ENCODE measurements at places on chromosomes 4 and X.

DNA sequence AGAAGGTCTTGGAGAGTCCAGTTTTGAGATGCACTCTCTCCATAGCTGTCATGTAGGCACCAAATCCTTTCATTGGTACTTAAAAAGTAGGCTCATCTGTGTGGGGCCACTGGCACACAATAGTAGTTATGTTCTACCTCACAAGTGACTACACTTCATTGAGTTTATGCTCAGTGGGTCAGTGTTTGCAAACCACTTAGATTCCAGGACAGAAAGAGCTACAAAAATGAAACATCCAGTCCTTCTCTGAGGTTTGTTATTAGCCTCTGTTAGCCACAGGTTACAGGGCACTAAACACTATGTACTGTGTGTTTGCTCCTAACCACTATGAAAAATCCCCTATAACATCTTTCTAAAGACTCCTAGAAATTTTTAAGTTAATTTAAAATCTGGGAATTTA, 13.8 kb downstream of the RAB28 start:
- DNase-seq = no peak

DNA sequence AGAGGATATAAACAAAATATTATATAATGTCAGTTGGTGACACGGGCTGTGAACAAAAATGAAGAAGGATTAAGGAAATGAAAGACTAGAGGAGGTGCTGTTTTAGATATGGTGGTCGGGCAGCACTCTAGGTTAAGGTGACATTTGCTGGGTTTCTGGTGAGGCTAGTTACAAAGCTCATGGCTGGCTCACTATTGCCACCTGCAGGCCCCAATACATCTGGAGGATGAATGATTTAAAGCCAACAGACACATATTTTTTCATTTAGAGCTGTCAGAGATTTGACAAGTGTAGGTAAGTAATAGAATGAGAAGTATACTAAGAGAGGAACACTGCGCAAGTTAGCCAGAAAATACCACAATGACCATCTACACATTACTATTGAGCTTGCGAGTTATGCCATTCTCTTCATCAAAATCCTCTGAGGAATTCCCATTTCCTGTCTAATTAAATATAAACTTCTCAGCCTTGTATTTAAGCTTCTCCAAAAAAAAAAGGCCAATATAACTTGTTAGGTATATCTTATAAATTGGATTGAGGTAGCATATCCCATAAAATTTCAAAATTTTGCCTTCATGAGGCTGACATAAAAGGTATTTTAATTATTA, 6.4 kb upstream of the FGG start:
- DNase-seq = peak; percentile 10

- DNase-seq = no peak
Observed at GRCh38 chr4:5361968-5362367, 310.7 kb downstream of the STK32B start.

DNA sequence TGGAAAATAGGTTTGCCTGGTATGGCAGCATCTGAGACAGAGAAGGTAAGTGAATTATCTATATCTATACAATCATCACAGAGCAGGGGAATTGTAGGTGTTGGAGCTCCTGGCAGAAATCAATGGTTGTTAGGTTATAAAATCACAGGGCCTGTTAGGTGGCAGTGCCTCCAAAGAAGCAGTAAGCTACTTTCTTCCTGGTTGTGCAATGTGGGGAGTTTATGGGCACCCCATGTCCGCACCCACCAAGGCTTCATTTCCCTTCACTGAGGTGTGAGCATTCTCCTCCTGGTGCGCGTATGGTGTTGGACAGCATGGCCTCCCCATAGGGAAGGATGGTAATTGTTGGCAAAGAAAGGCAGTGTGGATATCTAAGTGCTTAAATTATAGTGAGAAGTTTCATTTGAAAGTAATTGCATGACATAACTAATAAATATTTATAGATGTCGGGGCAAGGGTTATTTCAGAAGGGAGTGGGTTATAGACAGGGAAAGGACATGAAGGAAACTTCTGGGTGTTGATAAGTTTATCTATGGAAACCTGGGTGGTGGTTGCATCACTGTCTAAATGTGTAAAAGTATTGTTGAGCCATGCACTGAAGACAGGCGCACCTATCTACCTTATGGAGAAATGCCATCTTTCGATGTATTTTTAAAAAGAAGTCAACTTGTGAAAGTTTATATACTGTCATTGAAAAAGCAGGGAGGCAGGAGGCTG, 153.7 kb downstream of the FRAS1 start:
- DNase-seq = no peak

DNA sequence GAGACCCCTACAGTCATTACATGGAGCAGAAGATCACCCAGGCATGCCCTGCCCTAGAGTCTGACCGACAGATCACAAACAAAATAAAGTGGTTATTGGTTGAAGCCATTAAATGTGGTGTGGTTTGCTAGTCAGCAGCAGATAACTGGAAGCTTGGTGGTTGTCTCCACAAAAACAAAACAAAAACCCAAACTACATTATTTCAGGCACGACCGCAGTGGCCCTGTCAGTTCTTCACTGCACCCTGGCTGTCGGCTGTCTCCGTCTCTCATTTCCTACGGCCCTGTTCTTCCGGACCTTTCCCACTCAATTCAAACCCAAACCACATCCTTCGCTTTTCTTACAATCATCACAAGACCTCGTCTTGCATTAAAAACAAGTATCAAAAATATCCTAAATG, 521.3 kb upstream of the ZFP42 start:
- no peak for DNase-seq

- no peak for DNase-seq
Observed at GRCh38 chrX:39830414-39830813, 267.3 kb downstream of the BCOR start.

DNA sequence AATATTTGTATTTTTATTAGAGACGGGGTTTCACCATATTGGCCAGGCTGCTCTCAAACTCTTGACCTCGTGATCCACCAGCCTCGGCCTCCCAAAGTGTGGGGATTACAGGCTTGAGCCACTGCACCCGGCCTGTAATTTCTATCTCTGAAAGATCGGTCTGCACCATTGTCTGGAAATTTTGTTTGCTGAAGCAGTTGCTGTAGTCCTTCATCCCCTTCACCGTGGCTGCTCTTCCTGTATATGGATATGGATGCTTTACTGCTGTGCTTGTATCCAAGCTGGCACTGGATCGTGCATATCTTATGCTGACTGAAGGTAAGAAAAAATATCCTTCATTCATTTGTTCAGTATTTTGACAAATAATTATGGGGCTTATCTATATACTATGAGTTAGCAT, 338.4 kb upstream of the GNPDA2 start:
- no peak for DNase-seq

DNA sequence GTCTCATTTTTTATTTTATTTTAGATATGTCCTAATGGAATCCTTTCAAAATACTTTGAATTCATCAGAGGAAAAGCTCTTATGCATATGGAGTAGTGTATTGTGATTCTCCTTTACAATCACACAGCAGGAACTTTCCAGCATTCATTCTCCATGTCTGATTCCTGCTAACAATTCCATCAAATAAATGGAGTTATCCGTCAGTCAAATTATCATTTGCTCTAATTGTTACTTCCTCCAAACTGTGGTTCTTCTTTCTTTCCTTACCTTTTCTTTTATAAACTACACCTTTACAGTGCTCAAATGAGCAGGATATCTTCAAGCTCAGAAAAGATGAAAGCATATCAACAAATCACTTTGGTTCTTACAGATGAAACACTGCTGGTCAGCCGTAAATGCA, 80.4 kb downstream of the EPHA5 start:
- no peak for DNase-seq

GRCh38 chr4:186719925-186720694, 3.5 kb downstream of the FAT1 start:
- DNase-seq = no peak

DNA sequence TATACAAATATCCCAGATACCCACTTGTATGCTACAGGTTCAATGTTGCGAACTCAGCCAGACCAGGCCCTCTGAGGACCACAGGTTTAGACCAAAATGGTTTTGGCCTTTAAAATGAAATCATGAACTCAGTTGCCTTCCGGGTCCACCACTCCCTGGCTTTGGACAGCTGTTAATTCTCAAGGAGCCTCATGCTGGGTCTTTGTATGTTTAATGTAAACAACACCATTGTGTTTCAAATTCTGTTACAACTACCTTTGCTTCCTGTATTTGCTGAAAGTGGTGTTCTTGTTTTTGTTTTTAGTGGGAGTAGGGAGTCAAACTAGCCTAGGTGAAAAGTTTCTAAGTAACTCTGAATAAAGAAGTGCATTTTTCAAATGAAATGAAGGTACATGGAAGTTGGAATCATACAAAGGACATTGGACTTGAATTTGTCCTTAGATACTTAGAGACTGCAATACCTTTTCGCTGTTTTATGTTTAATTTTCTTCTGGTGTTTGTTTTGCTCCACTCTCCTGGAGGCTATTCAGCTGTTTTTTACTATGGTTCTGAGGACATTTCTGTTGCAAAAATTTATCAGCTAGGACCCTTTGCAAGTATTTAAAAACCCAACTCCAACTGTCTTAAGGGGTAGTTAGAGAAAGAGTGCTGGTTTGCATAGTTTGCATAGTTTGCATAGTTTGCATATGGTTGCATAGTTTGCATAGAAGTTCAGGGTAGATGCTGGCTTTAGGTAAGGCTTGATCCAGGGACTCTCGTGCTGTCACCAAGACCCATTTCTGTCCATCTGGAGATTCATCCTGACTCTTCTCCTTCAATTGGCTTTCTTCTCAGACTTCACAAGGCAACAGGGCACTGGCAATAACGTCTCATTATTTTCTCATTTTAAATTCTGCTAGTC, 70.1 kb downstream of the MID1IP1 start:
- peak; percentile 55 for DNase-seq

GRCh38 chr4:89303177-89303576, 4.4 kb downstream of the GPRIN3 start:
- no peak for DNase-seq

GRCh38 chr4:81495345-81495744, 23.6 kb upstream of the RASGEF1B start:
- no peak for DNase-seq

GRCh38 chr4:2256156-2256731, 5.7 kb downstream of the MXD4 start:
- DNase-seq = no peak

DNA sequence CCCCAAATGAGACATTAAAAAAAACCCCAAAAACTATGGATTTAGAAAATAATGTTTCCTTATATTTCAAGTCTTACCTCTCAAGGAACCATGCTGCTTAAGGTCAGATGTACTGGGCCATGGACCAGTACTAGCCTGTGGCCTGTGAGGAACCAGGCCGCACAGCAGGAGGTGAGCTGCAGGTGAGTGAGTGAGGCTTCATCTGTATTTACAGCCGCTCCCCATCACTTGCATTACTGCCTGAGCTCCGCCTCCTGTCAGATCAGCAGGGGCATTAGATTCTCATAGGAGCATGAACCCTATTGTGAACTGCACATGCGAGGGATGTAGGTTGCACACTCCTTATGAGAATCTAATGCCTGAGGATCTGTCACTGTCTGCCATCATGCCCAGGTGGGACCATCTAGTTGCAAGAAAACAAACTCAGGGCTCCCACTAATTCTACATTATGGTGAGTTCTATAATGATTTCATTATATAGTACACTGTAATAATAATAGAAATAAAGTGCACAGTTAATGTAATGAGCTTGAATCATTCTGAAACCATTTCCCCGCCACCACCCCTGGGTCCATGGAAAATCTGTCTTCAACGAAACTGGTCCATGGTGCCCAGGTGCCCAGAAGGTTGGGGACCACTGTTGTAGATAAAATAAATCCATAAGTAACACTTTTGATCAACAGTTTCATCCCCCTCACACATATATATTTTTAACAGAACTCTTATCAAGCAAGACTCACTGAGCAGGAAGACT, 105.3 kb upstream of the CBR4 start:
- no peak for DNase-seq

- DNase-seq = no peak
Observed at GRCh38 chrX:17440836-17441235, 65.8 kb downstream of the NHS start.

- no peak for DNase-seq
Observed at GRCh38 chr4:8417071-8417614, 23.4 kb downstream of the ACOX3 start.

DNA sequence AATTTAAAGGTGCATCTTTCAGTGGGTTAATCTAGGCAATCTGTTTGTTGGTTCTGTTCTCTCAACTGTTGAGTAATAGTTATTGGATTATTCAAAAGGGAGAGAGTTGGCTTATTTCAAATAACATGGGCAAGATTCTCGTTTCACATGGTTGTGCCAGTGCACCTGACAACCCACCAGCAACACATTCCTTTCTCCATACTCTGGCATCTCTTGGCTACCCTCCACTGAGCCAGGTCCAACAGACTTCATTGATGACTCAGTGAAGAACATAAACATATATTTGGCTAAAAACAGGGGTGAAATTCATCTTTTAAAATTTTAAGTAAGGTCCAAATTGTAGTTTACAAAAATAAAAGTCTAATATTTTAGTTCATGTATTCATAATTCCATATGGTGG, 967.2 kb downstream of the RPA4 start:
- DNase-seq = no peak

DNA sequence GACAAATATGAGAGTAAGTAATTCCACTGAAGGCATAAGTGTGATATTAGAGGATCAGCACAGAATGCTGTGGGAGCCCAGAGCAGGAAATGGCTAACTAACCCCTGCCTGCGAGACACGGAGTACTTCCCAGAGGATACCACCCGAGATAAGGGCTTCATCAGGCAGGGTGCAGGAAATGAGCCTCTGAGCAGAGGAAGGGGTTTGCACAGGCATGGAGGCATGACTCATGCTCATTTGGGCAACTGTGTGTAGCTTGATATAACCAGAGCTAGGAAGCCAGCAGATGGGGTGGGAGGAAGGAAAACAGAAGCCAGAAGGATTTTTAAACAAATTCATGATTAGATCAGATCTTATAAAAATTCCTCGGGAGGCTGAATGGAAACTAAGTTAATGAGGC, 70.0 kb upstream of the TSPAN5 start:
- DNase-seq = no peak

- DNase-seq = no peak
Observed at GRCh38 chr4:39641451-39641850, 2.8 kb upstream of the SMIM14 start.

DNA sequence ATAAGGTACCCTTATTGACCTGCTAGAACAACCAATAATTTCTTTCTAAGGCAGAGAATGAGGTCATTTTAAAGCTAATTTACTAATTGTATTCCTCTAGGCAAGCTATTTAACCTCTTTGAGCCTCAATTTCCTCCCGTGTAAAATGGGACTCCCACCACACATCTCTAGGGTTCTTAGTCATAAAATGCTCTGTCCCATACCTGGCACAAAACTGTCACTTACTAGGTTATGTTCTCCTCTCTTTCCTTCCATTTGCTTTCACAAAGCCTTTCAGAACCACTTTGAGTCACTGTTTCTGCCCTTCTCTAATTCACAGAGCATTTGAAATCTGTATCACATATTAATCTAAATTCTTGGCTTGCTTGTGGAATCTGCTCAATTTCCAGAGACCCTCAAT, 2.4 kb upstream of the GPR82 start:
- DNase-seq = no peak

DNA sequence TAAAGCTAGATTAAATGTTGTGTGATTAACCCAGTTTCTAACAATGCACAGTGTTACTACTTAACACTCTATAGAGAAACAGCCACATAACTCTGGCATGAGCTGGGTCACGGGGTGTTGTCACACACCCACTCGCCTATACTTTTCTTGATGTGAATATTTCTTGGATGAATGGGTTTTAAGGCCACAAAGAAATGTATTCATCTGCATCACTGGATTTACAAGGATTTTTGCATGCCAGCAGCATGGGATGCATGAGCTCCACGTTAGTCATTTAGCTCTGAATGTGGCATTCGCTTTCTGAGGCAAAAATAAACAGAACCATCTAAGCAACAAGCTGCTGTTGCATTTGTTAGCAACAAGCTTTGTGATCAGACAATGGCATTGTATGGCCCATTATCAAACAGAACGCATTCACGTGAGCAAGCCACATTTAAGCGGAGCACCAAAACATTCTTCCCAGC, 89.7 kb downstream of the LRP2BP start:
- DNase-seq = peak; percentile 23

Data from NCI-H748 treated with DMSO at 0.1 percent for 48 hours (cell line).